ENCODE measurements at places on chromosomes 1 and 21.

GRCh38 chr1:63669151-63669961, 76.1 kb downstream of the PGM1 start:
- DNase-seq: no peak

DNA sequence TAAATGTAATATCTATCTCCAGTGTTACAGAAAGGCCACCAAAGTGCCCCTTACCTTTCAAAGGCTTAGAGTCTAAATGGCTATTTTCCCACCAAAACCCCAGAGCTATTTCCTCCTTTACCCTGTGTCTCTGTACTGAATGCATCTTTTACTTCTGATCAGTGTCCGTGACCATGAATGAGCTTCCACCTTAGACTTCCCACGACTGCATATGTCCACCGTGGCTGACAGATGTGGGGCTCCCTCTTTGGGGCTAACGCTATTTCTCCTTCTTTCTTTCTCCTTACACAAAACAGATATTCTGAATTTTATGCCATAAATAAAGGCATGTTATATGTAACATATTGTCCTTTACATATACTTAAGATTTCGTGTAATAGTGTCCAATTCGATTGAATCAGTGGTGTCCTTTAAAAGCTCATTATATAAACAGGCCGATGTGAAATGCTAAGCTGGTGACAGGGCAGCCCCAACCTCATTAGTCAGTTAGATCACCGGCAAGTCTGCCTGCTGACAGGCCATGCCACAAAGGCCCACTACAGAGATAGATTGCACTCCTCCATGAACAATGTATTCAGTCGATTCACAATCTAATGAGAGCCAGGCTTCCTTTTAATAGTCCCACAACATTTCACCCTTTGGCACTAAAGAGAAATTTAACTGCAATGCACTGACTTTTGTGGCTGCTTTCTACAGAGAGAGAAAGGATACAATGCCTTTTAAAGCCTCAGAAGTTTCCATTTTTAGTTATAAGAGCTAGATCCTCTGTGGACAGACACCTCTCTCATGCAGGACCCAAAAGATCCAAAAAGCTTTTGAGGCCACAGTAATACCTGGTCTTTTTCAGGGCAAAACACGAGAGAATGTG, 297.9 kb downstream of the PCP4 start:
- peak; percentile 14 for DNase-seq

DNA sequence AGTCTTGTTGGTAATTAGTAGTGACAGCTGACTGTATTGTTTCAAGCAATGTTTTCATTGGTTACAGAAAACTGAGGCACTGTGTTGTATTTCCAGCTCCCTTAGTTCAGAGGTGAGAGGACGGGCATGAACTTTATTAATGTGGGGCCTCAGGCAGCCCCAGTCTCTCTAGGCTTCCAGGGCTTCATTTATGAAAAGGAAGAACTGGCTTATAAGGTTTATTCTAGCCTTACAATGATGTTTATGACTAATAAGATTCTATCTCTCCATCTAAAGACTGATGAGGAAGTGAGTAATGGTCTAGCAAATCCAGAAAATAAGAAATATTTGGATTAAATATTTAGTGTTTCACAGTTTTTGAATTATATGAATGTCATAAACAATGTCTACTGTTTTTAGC, 41.5 kb downstream of the CBS start:
- no peak for DNase-seq

DNA sequence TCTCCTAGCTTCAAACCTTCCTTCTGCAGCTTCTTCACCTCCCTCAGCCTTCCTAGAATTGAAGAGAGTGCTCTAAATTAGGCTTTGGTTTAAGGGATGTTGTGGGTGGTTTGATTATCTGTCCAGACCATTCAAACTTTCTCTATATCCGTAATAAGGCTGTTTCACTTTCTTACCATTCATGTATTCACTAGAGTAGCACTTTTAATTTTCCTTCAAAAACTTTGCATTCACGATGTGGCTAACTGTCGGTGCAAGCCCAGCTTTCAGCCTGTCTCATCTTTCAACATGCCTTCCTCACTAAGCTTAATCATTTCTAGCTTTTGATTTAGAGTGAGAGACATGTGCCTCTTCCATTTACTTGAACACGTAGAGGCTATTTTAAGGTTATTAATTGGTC, 26.2 kb upstream of the DESI2 start:
- no peak for DNase-seq

GRCh38 chr1:54996359-54996868, 2.3 kb upstream of the BSND start:
- peak; percentile 78 for DNase-seq

- no peak for DNase-seq
These were observed 368.1 kb upstream of the ADGRL2 start for GRCh38 chr1:81432654-81433109.
